ENCODE measurements at places on chromosomes 4 and X.

GRCh38 chr4:76895619-76896018 is 2.3 kb downstream of the SOWAHB start:
- DNase-seq: no peak

DNA sequence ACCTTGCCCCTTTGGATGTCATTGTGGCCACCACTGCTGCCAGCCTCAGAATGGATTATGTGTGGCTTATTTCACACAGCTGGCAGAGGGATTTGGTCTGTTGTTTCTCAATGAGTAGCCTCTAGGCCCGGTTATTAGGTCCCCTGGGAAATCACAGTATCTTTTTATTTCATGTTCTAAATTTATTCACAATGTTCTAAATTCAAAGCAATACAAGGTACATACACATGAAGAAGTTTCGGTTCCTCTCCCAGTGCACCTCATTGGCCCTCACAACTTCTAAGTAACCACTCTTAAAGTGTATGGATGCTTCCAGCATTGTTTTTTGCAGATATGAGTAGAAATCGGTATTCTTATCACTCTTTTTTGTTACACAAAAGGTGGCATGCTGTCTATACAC is 262.7 kb downstream of the RCHY1 start:
- no peak for DNase-seq

GRCh38 chr4:137524725-137525369 is 7.4 kb downstream of the PCDH18 start:
- no peak for DNase-seq

DNA sequence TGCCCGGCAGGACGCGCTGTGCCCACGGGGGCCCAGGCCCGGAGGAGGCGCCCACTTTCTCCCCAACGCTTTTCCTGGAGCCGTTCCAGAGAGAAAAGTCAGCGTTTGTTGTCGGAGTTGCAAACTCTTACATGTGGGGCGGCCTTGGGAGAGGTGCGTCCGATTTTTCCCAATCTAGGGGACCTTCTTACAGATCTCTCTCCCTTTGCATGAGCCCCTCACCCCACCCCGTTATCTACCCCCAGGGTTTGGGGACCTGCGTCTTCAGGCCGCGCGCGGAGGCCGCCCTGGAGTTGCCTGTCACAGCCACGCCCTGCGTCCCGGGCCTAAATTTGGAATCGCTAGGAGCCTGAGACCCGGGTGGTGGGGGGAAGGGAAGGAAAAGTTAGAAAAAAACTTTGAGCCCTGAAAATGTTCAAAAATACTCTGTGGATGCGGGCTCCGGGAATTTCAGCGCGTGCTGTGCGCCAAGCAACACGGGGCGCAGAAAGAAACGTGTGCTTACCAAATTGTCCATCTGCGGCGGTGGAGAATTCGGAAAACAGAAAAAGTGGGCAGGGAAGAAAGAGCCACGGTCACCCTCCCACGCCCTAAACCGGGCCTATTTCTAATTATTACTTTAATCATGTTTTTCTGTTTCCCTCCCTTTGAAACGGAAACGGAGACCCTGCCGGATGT is 587 bp downstream of the CD99 start:
- DNase-seq: peak; percentile 68

GRCh38 chr4:107977966-107978705 is 11.6 kb upstream of the HADH start:
- no peak for DNase-seq

- no peak for DNase-seq
Observed at GRCh38 chrX:121782544-121782943, 735.1 kb downstream of the GLUD2 start.

GRCh38 chr4:153116291-153116680 is 88.0 kb upstream of the TRIM2 start:
- no peak for DNase-seq

DNA sequence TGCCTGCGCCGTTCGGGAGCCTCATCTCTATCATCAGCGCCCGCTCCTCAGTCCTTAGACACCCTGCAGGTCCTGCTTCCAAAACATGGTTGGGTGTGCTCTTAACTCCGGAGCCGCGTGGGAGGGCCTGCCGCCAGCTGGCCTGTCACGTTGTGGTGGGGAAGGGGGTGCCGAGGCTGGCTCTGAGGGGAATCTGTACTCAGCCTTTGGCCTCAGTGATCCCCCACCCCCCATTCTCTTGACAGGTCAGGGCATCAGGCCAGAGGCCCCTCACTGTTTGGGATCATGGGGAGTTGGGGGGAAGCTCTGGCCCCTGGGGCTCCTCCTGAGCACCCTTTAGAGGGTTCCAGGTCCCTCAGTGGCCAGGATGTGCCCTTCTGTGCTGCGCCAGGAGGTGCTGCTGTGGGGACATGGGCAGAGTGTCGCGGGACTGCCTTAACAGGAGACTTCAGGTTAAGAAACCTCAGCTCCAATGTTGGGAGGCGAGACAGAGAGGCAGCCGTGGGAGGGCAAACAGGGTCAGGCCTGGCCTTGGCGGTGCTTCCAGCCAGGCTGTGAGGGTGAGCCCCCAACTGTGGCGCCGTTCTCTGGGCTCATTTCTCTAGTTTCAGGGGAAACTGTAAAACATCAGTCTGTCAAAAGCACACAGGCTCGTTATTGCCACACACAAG is 33.5 kb downstream of the TRMT44 start:
- no peak for DNase-seq

DNA sequence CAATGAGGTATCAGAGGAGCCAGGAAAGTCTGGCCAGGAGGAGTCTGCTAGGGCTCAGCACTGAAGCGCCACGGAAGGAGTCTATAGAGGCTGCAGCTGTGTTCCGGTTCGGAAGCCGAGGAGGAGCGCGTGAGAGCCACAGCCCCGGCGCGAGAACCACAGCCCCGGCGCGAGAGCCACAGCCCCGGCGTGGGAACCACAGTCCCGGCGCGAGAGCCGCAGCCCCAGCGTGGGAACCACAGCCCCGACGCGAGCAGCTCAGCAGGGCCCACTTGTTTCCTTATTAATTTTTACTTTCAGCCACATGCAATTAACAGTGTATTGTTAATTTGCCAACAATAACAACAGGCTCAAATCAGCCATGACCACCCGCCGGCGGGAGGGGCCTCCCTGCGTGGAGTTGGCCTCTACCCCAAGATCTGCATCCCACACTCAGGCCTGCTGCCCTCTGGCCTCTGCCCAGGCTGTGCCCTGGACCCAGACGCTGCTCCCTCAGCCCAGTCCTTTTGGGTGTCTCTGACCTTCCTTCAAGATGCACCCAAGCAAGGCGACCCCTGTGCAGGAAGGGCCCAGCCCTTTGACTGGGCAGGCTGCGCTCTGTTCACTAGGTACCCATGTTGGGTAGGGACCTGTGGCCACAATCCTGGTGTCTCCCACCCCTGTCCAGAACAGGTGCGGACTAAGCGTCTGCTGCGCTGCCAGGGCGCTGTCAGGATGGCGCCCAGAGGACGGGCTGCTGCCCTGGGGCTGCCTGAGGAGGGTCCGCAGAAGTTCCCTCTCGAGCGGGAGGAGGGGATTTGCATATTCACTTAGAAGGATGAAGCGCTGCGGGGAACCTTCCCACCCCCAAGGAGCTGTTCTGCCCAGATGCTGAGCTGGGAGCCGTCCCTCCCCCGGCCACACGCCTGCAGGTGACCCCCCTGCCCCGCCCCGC is 113.8 kb downstream of the ADRA2C start:
- DNase-seq: no peak

- no peak for DNase-seq
Observed at GRCh38 chr4:165627128-165627527, 245.9 kb upstream of the TLL1 start.
